ENCODE measurements at places on chromosomes 2 and 18.

DNA sequence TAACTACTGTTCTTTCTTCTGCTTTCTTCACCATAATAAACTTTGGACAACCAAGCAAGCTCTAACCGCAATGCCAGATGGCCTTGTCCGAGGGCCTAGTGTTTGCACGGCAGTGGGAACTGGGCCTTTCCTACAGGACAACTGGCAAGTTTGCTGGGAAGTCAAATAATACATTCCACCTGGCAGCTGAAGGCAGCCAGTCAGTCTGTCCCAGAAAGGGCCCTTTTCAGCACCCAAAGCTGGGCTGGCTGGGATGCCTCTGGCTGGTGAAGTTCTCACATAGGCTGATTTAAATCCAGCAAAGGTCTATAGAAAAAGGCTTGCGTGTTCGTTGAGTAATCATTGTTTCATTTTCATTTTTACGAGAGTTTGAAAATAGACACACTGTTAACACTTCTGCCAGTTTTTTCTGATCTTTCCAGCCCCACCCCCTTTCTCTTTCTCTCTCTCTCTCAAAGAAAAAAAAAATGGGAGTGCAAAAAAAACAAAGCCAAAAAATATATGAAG, 110.0 kb upstream of the EPAS1 start:
- no peak for DNase-seq

DNA sequence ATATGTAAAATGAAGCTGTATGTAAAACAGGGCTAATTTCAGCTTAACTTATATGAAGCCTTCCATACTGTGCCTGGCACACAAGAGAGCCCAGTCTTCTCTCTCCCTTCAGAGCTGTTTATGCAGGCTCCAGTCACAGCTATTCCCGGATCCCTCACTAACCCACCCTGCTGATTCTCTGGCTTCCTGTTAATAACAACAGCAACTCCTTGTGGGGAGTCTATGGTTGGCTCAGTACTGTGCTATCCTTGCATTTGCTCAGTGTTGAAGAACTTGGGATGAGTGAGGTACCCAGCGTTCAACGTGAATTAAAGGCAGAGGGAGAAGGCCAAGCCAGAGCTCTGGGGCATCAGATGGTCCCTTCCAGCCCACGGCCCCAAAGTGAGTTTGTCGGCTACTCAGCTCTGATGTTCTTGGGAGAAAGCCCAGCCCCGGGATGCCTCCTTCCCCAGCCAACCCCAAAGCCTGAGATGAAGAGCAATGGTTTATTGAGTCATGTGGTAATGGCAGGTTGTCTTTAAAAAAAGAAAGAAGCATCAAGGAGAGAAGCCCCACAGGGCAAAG, 43.2 kb downstream of the PSD4 start:
- no peak for DNase-seq

- DNase-seq = no peak
These were observed 33.0 kb upstream of the GATA6 start for GRCh38 chr18:22136395-22136794.

GRCh38 chr2:197992482-197993133, 188.2 kb downstream of the PLCL1 start:
- no peak for DNase-seq

GRCh38 chr2:189608795-189609422, 28.3 kb upstream of the SLC40A1 start:
- DNase-seq = no peak

DNA sequence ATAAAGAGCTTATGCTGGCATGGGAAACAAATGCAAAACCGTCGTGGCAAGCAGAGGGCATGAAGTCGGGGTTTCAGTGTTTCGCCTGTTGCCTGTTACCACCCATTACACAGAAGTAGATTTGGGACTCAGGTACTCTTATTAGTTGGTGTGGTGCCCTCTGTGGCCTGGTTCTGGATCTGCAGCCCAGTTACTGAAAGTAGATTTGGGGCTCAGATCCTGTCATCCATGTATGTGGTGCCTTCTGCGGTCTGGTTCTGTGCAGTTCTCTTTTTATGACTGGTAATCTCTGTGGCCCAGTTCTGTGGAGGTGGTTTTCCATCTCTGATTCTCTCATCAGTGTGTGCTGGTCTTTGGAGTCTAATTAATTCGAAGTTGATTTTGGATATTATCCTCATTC, 45.2 kb downstream of the ADNP2 start:
- no peak for DNase-seq

DNA sequence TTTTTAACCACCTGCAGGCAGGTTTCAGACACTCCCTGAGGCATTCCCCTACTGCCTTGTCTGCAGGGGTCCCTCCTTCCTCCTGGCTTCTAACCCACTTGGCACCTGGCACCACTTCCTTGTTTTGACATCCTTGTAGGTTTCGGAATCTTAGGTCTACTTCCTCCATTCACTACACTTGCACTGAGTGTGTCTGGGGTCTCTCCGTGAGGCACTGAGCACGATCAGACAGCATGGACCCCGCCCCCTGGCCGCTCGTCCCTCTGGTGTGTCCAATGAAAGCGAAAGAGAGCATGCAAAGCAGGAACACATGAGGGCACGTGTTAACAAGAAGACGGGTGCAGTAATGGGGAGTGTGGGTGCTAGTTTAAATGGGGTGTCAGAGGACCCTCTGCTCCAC, 63.8 kb downstream of the HAUS1 start:
- no peak for DNase-seq

DNA sequence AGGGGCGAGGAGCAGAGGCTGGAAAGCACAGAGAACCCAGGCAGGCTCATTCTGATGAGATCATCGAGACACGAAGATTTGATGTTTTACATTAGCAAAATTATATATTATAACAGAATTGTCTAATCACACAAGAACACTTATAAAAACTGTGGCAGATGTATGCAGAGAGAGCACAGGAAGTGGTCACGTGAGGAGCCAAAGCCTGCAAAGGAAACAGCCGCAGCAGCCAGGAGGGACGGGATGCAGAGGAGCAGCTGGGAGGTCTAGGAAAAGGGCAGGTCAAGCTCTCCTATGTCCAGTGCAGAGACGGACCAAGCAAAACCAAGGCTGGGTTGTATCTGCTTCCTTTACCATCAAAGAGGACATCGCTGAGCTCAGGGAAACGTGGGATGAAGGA, 355.1 kb upstream of the MYT1L start:
- DNase-seq = no peak

GRCh38 chr2:44207102-44207501, 38.4 kb downstream of the PPM1B start:
- no peak for DNase-seq

DNA sequence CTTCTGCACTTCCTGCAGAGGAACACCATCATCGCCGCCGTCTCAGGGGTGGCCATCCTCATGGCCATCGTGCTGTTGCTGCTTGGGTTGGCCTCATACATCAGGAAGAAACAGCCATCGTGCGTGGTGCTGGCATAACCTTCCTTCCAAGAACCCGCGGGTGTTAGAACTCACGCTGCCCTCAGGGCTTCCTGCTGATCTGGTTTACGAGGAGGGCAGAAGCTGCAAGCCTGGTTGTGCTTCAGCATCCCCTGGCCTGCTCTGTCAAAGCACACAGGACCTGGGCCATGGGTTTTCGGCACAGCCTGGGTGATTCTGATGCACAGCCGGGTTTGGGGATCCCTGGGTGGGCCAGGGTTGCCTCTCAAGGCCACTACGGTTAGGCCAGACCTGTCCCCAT, 12.2 kb upstream of the ZAP70 start:
- DNase-seq = no peak

DNA sequence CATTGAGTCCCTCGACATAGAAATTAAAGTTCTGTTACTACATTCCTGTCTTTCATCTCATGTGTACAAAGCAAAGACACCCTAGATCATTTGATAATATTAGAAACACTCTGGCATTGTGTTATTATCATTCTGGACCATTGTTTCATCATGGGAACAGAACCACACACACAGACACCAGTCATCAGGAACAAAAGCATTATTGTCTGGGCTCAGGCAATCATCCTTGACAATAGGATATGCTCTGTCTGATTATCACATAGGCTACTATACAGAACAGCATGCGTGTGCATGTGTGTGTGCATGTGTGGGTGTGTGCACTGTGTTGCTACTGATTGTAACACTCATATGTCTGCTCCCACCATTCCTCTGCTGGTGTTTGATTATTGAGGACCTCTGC, 242.5 kb downstream of the SH3BP4 start:
- no peak for DNase-seq

DNA sequence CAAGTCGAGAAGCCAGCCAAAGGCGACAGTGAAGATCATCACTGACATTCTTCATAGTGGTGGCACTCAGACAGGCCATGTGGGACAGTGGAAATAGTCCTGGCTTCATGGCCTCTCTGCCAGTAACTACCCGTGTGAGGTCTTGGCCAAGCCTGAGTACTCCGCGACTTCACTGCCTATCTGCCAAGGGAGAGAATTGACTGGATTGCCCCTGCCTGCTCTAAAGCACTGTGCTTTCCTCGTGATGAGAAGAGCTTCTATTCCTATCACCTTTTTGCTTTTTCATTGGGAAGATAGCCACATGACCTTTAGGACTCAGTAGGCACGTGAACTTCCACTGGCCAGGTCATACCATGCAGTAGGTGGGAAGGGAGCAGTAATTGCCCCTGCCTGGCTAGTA, 239.3 kb downstream of the HAUS1 start:
- no peak for DNase-seq

DNA sequence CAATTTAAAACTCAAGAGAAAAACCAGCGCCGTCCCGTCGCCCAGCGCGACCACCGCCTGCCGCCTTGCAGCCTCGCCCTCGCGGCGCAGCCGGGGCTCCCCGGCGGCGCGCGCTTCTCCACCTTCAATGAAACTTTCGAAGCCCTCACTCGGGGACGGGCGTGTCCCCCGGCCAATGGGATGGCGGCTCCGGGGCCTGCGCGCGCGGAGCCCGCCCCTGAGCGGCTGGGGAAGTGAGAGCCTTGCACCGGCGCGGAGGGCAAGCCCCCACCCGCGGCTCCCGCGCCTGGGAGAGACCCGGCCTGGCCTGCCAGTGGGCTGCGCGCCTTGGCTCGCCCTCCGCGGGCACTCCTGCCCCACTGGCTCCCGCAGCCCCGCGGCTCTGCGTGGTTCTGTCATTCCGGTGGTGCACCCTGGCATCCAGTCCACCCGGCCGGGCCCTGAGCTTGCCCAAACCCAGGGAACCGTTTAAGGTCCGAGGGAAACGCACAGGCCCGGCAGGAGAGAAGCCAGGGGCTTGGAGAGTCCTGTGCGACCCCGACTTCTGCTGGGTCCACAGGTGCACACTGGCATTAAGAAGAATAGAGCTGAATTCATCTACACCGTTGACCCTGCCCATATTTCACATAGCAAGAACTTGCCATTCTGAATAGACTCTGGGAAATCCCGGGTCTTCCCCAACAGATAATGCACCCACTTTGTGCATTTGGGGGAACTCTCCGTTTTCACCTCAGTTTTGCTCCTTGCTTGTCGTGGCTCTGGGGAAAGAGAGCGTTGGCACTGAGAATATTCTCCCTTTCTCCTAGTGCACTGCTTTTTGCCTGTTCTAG, at the start of gene PIEZO2:
Gene PIEZO2, minus strand, starts transcription at position 129 of the 830 bp plus-strand sequence. CDS start 981 bp downstream, outside the sequence.
- no peak for DNase-seq

DNA sequence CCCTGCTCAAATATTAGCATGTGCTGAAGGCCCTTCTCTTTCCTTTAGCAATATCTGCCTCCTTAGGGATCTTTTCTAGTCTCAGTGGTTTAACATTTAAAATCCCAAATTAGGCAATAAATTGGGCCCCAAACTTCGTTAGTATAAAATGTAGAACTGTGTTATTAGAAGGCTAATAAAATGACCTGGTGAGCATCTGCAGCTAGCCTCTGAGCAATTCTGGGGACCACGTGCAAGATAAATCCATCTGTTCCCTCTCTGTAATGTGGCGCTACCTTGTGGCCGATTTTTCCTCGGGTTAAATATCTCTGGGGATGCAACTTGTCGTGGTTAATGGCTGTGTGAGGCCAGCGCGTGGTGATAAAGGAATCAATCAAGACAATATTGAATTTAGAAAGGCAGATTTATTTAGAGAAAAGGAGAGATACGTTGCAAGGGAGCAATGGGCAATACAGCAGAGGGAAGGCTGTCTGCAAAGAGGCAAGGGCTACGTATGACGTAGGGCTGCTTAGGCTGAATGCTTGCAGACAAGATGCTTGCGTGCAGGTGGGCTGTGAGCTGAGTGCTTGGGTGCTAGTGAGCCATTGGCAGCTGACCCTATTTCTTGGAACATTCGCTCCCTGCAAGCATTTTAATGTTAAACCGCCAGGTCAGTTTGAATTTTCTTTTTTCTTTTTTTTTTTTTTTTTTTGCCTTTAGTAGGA, 18.5 kb upstream of the IL36G start:
- DNase-seq = no peak

GRCh38 chr2:75489721-75490120, 71.0 kb downstream of the EVA1A start:
- no peak for DNase-seq

DNA sequence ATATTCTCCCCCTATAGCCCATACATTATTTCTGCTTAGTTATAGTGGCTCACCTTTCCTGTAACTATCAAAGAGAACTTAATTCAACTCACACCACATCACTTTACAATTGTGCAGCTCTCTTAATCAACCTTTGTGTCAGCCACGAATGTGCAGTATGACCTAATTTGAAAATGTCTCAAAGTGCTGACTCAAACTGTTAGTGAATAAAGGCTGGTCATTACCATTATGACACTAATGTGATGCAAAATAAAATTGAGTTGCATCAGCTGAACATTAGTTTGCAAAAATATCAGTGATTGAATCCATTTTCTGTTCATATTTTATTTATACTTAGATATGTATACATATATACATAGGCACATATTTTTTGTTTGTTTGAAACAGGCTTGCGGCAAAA, 251.8 kb downstream of the MEIS1 start:
- no peak for DNase-seq

GRCh38 chr18:58802959-58803358, 61.7 kb upstream of the ZNF532 start:
- DNase-seq = no peak

- no peak for DNase-seq
These were observed 37.8 kb upstream of the CCDC195 start for GRCh38 chr2:224753743-224754540.

GRCh38 chr2:54120950-54121349, 5.5 kb downstream of the ACYP2 start:
- DNase-seq = no peak

DNA sequence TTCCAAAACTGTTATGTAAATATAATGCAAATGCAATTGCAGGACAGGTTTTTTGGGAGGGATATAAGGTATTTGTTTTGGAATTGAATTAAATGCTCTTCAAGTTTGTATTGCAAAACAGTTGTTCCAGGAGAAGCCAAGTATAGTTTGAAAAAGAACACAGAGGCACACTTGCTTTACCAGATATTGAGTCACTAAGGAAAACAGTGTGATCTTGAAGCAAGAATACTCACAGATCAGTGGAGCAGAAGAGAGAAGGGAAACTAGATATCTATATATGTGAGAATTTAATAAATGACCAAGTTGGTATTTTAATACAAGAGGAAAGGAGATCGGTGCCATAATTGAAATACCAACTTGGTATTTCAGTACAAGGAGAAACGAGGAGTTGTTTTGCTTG, 178.9 kb downstream of the CAPN13 start:
- DNase-seq = no peak

DNA sequence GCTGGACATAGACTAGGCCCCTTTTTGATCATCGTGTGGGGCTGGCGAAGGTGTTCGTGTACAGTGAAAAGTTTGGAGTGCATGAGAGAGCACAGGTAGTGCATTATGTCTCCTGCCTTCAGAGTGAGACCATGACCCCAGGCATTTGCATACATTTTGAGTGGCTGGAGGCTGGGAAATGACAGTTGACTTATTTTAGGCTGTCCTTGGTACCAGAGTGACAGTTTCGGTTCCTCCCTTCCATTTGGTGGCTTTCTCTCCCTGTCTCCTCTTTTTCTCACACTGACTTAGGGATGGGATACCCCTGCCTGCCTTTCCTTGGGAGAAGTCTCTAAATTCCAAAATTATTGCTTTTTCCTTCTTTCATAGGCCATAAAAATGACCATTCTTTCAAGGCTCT, 20.1 kb downstream of the SERPINB12 start:
- no peak for DNase-seq
